ENCODE measurements at places on chromosomes 3 and 15.

GRCh38 chr3:13323822-13324221 is 96.3 kb downstream of the NUP210 start:
- DNase-seq: no peak

GRCh38 chr3:123292321-123293310 is 90.9 kb downstream of the SEC22A start:
- no peak for DNase-seq

- DNase-seq: no peak
These were observed 106.3 kb downstream of the PLD1 start for GRCh38 chr3:171704002-171704401.

DNA sequence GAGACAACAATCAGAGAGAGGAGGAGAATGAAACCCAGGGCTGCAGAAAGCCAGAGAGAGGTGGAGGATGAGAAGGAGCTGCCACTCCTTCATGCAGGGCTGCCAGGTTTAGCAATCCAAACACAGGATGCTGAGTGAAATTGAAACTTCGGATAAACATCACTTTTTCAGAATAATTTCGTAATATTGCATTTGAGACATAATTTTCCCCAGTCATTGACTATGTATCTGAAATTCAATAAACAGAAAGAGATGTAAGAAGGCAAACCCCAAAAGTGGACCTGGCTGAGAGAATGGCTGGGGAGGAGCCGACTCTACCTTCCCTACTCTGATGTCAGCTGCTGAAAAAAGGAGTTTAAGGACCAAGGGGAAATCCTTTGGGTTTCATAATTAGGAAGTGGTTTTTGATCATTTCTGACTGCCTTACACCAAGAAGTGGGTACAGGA is 33.8 kb downstream of the SLC9A9 start:
- DNase-seq: no peak

DNA sequence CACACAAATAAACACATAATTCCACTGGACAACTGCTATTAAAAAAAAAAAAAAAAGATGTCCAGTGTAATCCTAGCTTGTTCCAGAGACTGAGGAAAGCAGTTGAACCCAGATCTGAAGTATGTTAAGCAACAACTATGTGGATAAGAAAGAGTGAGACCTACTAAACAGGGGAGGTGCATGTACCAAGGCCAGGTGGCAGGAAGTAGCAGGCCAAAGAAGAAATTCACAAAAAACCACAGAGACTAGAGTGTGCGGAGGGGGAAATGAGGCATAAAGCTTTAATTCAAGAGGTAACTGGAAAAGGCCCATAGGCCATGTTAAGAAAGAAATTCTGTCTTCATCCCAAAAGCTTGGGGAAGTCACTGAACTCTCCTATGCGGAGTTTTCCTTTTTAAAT is 490.0 kb downstream of the NAALADL2 start:
- DNase-seq: no peak

GRCh38 chr3:132047209-132047608 is 12.4 kb upstream of the CPNE4 start:
- DNase-seq: no peak

DNA sequence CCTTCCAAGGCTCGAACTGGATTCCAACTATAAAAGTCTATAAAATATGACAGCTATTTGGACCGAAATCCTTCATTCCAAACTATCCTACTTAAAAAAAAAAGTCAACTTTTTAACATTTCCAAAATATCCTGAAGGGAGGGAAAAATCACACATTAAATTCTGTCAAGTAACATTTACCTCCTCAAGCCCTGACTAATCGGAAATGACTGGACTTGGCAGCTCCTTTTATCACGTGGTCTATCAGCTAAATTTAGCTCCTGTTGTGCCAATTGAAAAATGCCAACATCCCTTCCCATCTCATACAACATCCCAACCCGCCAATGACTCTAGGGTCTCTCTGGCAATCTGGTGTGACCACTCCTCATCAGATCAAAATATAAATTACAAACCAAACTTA is 297.9 kb downstream of the FHIT start:
- no peak for DNase-seq

GRCh38 chr3:184630861-184631471 is 69.4 kb downstream of the EPHB3 start:
- DNase-seq: no peak

DNA sequence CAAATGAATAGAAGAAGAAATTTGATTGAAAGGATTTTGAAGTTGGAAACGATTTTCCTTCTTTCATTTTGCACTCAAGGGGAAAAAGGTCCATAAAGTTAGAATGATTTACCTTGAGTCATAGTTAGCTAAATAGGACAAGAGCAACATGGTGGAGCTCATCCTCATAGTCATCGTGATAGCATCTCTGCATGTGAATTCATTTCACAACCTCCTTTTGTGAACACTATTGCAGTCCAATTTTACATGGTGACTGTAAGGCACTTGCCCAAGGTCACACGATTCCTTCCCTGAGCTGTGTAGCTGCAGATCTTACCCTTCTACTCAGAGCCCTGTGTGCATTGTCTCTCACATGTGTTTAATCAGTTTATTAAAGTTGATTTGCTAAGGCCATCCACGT is 359.8 kb upstream of the C2CD4B start:
- DNase-seq: no peak

GRCh38 chr3:124281453-124282316 is 289.8 kb upstream of the ROPN1 start:
- no peak for DNase-seq

- DNase-seq: no peak
These were observed 114.2 kb downstream of the ULK4 start for GRCh38 chr3:41847679-41848078.

GRCh38 chr15:51375966-51376640 is 34.6 kb downstream of the GLDN start:
- no peak for DNase-seq

- DNase-seq: no peak
These were observed 7.4 kb upstream of the ULK3 start for GRCh38 chr15:74850393-74850792.

- no peak for DNase-seq
These were observed 129.5 kb downstream of the THRB start for GRCh38 chr3:24365168-24365567.

DNA sequence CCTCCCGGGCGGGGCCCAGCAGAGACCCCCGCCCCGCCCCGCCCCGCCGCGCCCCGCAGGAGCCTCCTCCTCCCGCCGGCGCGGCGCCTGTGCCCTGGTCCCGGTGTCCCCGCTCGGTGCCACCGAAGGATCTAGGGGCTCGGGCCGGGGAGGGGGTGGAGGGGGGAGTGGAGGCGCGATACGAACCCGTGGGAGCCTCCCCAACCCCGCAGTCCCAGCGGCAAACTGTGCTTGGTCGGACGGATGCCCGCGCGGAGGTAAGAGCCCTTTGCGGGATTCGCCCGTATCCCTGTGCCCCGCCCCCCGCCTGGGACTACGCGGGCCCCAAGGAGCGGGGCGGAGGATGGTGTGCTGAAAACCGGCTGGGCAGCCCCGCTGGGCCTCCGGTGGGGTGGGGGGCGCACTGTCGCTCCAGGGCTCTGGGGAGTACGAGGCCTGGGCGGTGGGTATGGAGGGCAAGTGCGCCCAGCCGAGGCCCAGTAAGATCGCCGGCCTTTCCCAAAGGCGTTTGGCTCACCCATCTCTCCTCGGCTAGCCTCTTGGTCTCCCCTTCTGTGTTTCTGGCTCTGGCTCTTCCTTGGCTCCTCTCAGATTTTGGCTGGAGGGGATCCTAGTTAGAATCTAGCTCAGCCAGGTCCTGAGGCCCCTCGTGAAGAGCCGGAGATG is 65.6 kb upstream of the POLG start:
- no peak for DNase-seq

GRCh38 chr3:172595664-172596393 is 72.6 kb upstream of the TNFSF10 start:
- DNase-seq: peak; percentile 9

- no peak for DNase-seq
These were observed 247.4 kb upstream of the SATB1 start for GRCh38 chr3:18672561-18672960.

- DNase-seq: no peak
These were observed 767 bp downstream of the EPM2AIP1 start for GRCh38 chr3:36991923-36992805.

DNA sequence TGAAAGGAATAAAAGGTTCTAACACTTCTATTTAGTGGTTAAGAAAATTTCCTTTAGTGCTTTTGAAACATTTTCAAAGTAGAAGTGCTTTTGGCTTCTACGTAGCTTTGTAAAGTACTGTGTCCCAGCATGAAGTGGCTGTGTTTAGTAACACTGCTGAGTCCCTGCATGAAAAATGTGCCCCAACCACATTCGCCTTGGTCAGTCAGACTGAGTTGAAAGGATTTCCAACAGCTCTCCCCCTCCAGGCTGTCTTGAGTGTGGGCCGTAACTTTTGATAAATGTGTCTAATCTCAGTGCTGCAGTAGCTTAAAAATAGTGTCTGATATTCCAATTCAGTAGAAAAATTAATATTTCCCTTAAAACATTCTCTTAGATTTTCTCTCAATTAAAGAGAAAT is 115.0 kb downstream of the NR1D2 start:
- DNase-seq: no peak

DNA sequence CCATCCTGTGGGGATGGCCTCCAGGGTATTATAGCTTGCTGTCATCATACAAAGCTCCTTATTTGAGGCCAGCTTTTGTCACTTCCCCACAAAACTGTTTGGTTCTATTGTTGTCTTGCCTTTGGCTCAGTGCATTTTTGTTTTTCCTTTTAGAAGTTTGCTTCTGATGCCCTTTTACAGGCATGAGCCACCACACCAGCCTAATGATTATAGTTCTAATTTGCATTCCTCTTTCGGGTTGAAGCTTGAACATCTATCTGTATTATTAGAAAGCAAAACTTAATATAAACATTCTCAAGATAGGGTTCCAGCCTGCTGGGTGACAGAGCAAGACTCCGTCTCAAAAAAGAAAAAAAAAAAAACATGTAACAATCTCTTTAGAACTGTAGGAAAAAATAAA is 39.8 kb downstream of the SMARCC1 start:
- no peak for DNase-seq

- DNase-seq: no peak
These were observed 49.1 kb downstream of the KLHL25 start for GRCh38 chr15:85745525-85746150.

GRCh38 chr15:78195735-78196201 is 38.6 kb downstream of the ACSBG1 start:
- no peak for DNase-seq

GRCh38 chr3:46861605-46862368 is 1.5 kb downstream of the MYL3 start:
- no peak for DNase-seq

- DNase-seq: no peak
These were observed 28.9 kb downstream of the SH3GL3 start for GRCh38 chr15:83476066-83476465.

- DNase-seq: no peak
These were observed 37.5 kb upstream of the IQSEC1 start for GRCh38 chr3:13110678-13111116.

- DNase-seq: no peak
These were observed 725.5 kb upstream of the ARRDC4 start for GRCh38 chr15:97234851-97235610.

GRCh38 chr15:56936929-56937328 is 18.5 kb downstream of the TCF12 start:
- no peak for DNase-seq

GRCh38 chr15:90930861-90931574 is 1.3 kb downstream of the HDDC3 start:
- no peak for DNase-seq

DNA sequence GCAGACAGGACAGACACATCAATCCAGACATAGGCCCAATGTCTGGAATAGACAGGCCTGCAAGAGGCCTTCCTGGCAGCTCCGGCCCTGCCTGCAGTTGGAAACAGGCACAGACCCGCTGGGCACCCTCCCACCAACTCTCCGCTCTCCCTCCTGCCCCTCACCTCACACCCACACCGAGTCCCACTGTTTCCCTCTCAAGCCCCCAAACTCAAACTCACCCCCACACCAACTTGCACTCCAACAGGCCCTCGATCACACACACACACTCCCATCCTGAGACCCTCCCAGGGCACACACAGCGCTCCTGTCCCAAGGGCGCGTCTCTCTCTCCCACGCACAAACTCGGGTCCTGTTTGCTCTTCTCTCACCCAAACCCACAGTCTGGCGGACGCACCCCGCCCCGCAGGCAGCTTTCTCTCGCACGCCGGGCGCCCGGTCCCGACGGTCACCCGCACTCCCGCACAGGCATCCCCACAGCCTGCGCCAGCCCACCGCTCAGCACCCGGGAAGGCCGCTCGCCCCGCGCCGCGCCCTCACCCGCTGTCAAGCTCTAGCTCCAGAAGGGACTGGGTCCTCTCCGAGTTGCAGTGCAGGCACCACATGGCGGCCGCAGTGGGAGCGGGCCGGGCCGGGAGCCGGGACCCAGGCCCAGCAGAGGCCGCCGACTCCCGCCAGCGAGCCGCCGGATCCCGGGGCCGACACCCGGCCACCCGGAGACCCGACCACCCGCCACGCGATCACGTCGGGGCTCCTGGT is 106.2 kb downstream of the IQSEC1 start:
- DNase-seq: no peak

DNA sequence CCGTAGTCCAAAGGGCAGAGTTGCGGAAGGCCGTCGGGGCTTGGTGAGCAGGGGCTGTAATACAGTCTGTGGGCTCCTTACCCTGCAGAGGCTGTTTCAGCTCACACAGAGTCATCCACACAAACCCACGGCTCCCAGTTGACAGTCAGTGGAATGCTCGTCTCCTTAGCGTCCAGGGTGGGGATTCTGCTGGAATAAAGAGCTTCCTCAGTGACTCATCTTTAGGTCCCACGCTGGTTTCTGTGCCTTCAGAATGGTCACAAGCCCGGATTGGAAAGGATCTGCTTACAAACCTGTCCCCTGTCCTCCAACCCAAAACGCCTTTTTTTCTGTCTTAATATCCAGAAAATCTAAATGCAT is 201.3 kb upstream of the TPM1 start:
- DNase-seq: no peak

GRCh38 chr15:43828061-43828657 is 1.4 kb downstream of the WDR76 start:
- no peak for DNase-seq
